ENCODE measurements at places on chromosomes 7 and 10.
A peak's percentile ranks its signal among the peaks of the same experiment; 100 is the strongest.

GRCh38 chr10:88991161-88991898 lies 732 bp downstream of the FAS start:
- peak overlapping the region; percentile 90 for H3K4me3 ChIP-seq
- H3K27me3 ChIP-seq, result no peaks in the 10 kb centered on the region
- peak overlapping the region; percentile 94 for H3K27ac ChIP-seq
- peak; percentile 83 for DNase-seq
- H3K36me3 ChIP-seq, result no peaks in the 10 kb centered on the region

DNA sequence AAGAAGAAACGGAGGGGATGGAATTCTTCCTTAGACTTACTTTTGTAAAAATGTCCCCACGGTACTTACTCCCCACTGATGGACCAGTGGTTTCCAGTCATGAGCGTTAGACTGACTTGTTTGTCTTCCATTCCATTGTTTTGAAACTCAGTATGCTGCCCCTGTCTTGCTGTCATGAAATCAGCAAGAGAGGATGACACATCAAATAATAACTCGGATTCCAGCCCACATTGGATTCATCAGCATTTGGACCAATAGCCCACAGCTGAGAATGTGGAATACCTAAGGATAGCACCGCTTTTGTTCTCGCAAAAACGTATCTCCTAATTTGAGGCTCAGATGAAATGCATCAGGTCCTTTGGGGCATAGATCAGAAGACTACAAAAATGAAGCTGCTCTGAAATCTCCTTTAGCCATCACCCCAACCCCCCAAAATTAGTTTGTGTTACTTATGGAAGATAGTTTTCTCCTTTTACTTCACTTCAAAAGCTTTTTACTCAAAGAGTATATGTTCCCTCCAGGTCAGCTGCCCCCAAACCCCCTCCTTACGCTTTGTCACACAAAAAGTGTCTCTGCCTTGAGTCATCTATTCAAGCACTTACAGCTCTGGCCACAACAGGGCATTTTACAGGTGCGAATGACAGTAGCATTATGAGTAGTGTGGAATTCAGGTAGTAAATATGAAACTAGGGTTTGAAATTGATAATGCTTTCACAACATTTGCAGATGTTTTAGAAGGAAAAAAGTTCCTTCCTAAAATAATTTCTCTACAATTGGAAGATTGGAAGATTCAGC lies 158.7 kb upstream of the LANCL2 start:
- peaks cover 5% of the 10 kb centered on the region for H3K4me1 ChIP-seq
- no peak overlapping the region for H3K27ac ChIP-seq
- H3K27me3 ChIP-seq, result no peaks in the 10 kb centered on the region
- peaks cover 56% of the 10 kb centered on the region for H3K36me3 ChIP-seq
- no peak for DNase-seq
- no peak overlapping the region for H3K4me3 ChIP-seq

- H3K4me3 ChIP-seq, result no peak overlapping the region
- no peak overlapping the region for H3K27ac ChIP-seq
- no peaks in the 10 kb centered on the region for H3K27me3 ChIP-seq
- DNase-seq, result no peak
These were observed 391.9 kb upstream of the AKR1E2 start for GRCh38 chr10:4434105-4434504.

GRCh38 chr7:44196450-44196872 lies 4.3 kb upstream of the YKT6 start:
- H3K27me3 ChIP-seq, result peaks cover 4% of the 10 kb centered on the region
- no peaks in the 10 kb centered on the region for H3K36me3 ChIP-seq
- peaks cover 10% of the 10 kb centered on the region for H3K4me1 ChIP-seq
- peak; percentile 69 for DNase-seq

DNA sequence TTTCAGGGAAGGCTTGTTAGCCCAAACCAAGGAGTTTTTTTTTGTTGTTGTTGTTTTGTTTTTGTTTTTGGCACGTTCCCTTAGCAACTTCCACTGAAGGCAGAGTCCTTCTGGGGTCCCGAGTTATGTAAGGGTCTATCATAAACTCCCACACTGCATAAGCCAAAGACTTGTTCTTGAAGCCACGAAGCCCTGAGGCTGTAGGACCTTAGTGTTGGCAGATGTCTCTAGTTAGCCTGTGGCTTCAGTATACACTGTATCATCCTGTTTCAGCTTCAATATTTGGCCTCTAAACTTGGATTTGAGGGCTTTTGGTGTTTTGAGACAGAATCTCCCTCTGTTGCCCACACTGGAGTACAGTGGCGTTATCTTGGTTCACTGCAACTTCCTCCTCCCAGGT lies 13.6 kb downstream of the KPNA7 start:
- H3K36me3 ChIP-seq, result no peaks in the 10 kb centered on the region
- no peak overlapping the region for H3K27ac ChIP-seq
- peaks cover 14% of the 10 kb centered on the region for H3K27me3 ChIP-seq
- H3K4me3 ChIP-seq, result no peak overlapping the region

DNA sequence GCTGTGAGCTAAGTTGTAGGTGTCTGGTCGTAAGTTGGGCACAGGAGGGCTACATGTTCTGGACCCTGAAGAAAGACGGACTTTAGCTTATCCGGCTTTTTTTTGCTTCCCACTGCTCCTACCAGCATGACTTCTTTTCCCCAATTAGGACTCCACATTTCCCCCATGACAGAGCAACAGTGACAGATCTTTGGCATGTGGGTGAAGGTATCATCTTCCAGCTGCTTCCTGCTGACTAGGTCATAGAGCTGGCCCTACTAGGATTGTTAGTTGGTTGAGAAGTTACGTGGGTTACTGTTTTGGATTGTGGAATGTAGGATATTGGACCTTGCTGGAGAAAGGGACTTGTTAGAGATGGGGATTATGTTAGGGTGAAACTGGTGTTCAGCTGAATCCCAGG lies 21.4 kb downstream of the LANCL2 start:
- H3K4me1 ChIP-seq, result no peaks in the 10 kb centered on the region
- no peaks in the 10 kb centered on the region for H3K36me3 ChIP-seq
- H3K27ac ChIP-seq, result no peak overlapping the region
- no peak overlapping the region for H3K4me3 ChIP-seq
- DNase-seq, result no peak
- H3K27me3 ChIP-seq, result no peaks in the 10 kb centered on the region

GRCh38 chr10:28841625-28842024 lies 164.3 kb downstream of the BAMBI start:
- H3K4me1 ChIP-seq, result peaks cover 3% of the 10 kb centered on the region
- no peaks in the 10 kb centered on the region for H3K36me3 ChIP-seq
- no peaks in the 10 kb centered on the region for H3K27me3 ChIP-seq

DNA sequence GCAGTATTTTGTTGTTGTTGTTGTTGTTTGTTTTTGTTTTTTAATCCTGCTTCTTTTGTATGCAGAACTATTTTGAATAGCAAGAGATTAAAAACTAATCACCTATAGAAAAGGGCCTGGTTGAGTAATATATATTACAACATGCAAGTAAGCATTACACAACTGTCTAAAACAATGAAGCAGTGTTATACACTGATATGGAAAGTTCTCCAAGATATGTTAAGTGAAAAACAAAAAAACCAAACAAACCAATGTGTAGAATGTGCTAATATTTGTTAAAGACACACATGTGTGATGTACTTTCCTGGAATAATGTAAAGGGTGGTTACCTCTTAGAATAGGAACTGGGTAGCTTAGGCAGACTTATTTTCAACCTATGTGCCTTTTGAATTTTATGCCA lies 117.4 kb downstream of the ZNF365 start:
- no peak for DNase-seq
- no peaks in the 10 kb centered on the region for H3K36me3 ChIP-seq
- H3K27ac ChIP-seq, result no peak overlapping the region
- no peak overlapping the region for H3K4me3 ChIP-seq
- no peaks in the 10 kb centered on the region for H3K27me3 ChIP-seq

DNA sequence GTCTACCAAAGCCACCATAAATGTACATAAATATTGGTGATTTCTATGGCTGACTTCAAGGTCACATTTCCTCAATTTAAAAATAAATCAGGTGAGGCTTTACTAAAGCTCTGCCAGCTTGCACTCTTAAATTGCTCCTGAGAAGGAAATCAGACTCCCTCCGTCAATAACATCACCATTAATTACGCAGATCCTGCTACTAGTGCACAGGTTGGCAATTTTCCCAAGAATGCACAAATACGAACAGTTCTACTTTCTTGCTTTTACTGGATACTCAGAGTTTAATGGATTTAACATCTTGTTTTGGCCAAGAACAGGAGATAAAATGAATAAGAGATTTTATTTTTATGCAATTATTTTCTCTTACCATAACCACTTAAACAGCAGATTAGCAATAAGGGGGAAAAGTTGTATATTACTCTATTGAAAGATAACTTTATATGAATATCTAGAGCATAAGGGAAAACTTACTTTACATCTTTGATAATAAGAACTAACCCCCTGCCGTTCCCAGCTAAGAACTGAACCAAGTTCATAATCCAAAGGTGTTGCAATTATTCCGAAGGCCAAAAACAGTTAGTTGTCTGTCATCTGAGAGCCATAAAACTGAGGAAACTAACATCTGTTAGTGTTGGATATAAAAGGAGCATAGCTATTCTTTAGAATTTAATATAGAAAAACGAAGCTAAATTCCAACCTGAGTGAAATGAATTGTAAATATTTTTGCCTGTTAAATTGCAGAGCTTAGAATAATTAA lies 140.5 kb downstream of the TWIST1 start:
- no peaks in the 10 kb centered on the region for H3K36me3 ChIP-seq
- no peak overlapping the region for H3K27ac ChIP-seq
- no peak for DNase-seq
- H3K27me3 ChIP-seq, result no peaks in the 10 kb centered on the region
- peak overlapping the region; percentile 58 for H3K4me3 ChIP-seq

DNA sequence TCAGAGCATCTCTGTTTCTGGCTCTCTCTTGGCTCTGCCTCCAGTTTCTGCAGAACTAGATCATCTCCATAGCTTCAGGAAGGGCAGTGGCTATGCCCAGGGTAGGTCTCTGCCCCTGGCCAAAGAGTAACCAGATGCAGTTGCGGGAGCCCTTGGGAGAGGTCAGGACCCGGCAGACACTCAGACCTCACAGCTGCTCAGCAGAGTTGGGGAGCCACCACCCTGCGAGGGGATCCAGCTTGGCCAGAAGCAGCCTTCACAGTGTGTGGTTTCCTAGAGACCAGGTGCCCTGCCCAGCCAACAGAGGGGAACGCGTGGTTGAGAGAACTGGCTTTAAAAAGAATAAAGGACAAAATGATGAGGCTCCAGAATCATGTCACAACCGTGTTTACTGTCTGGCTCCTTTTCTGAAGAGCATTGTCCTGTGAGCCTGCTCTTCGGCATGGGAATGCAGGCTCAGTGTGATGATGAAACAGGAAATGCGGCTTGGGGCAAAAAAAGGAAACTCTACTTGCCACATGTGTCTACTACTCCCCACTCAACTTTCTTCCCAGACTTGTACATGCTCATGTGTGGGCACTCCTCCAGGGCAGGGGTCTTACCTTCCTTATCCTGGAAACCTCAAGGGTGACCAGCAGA lies 243.1 kb downstream of the INHBA start:
- H3K36me3 ChIP-seq, result no peaks in the 10 kb centered on the region
- H3K4me3 ChIP-seq, result no peak overlapping the region
- H3K27ac ChIP-seq, result no peak overlapping the region
- no peaks in the 10 kb centered on the region for H3K4me1 ChIP-seq

DNA sequence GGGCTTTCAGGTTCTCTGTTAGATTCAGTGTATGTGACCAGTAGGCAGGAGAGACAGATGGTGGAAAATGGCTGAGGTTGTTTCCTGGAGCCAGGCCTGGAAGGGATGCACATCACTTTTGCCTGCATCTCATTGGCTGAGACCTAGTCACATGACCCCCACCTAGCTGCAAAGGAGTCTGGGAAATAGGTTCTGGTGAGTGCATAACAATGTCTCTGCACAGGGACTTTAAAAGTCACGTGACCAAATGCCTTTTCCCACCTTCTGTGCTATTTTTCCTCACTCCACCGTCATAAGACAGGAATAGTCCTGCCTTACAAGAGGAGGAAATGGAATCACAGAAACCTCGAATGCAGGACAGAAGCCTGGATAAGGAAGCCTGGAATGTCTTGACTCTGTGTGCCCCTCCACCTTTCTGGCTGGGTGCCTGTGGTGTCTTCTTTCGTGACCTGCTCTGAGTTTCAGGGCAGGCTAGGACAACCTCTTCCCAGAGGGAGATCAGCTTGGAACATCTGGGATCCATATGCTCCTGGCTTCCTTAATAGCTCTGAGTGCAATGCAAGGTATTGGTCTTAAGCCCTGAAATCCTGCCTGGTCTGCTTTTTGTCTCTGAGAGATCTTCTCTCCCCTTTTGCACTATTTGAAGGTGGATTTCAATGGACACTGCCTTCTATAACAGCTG lies 139.9 kb upstream of the ZNF438 start:
- no peaks in the 10 kb centered on the region for H3K27me3 ChIP-seq
- H3K27ac ChIP-seq, result no peak overlapping the region
- DNase-seq, result peak; percentile 40
- H3K36me3 ChIP-seq, result no peaks in the 10 kb centered on the region

DNA sequence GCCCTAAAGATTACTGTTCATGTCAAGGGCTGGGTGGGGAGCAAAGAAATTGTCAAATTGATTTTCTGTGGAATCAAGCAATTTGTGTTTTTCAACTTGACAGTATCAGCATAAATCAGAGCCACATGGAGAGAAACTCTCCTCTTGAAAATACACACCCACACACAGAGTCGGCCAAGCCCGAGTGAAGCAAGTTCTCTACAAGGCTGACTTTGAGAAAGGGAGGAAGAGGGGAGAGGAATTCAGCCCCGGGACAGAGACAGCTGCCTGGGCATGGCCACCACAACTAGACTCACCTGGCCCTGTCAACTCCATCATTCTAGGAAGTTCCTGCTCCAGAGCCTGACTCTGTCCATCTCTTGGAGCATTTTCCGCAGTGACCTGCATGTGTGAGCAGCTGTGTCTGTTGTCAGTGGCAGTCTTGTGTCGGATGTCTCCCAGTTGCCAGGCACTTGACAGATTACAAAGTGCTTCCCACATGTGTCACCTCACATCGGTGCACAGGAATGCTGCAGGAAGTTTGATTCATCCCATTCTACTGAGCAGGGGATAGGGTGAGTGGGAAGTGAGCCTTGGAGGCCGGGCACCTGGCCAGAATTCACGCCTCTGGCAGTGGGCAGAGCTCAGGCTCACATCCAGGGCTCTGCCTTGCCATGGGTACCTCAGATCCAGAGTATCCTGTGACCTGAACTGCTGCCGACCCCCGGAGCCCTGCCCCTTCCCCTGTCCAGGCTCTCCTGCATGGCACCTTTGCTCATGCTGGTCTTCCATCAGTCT lies 37.9 kb downstream of the ADAM12 start:
- H3K27ac ChIP-seq, result peak overlapping the region; percentile 21
- peaks cover under 1% of the 10 kb centered on the region for H3K36me3 ChIP-seq
- peaks cover 18% of the 10 kb centered on the region for H3K4me1 ChIP-seq
- H3K4me3 ChIP-seq, result no peak overlapping the region
- DNase-seq, result peak; percentile 85
- no peaks in the 10 kb centered on the region for H3K27me3 ChIP-seq

- H3K4me1 ChIP-seq, result no peaks in the 10 kb centered on the region
- H3K27me3 ChIP-seq, result no peaks in the 10 kb centered on the region
- H3K4me3 ChIP-seq, result no peak overlapping the region
- no peak for DNase-seq
- no peaks in the 10 kb centered on the region for H3K36me3 ChIP-seq
These were observed 263.8 kb downstream of the PTEN start for GRCh38 chr10:88127269-88127668.

- DNase-seq, result no peak
- H3K36me3 ChIP-seq, result no peaks in the 10 kb centered on the region
These were observed 24.7 kb downstream of the GHRHR start for GRCh38 chr7:30988351-30989005.
